ENCODE measurements at places on chromosomes 13 and 19.

DNA sequence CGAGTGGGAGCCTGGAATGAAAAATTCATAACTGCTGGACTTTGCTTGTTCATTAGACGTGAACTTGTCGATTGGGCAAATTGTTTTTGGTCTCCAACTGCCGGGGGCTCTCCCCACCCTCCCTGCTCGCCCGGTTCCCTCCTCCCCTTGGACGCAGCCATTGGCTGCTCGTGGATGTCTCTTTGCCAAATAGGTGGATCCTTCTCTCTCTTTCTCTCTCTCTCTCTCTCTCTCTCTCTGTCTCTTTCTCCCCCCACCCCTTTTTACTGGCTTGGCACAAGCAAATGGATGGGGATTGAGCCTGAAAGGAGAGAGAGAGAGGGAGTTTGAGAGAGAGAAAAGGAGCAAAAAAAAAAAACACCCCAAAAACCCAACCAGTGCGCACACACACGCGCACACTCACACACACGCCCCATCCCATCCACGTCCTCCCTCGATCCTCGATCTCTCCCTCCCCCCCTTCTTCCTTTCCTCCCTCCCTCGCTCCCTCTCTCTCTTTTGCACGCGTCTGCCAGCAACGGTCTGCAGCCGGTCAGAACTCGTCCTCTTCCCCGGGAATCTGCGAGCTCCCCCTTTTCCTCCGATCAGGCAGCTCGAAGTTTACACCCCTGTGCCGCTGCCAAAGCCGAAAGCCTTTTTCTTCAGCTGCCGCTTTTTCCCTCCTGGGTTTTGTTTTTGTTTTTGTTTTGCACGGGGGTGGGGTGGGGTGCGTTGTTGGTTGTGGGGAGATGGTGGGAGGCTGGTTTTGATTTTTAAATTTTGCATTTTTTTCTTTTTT, 27.8 kb downstream of the NFIX start:
- DNase-seq: peak; percentile 96

DNA sequence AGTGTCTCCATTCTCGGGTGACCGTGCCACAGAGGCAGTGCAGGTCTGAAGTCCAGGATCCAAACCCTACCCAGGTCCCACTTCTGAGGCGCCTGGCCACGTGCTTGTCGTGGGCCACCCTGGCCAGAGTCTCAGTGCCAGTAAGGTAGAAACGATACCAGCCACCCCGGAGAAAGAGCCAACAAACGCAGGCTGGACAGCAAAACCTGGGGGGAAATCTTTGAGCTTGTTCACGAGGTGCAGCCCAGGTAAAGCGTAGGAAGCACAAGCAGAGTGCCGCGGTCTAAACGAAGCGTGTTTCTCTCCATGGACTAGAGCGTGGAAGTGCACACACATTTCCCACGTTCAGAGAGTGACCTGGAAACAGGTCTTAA, 95.6 kb downstream of the ATP11A start:
- DNase-seq: no peak

DNA sequence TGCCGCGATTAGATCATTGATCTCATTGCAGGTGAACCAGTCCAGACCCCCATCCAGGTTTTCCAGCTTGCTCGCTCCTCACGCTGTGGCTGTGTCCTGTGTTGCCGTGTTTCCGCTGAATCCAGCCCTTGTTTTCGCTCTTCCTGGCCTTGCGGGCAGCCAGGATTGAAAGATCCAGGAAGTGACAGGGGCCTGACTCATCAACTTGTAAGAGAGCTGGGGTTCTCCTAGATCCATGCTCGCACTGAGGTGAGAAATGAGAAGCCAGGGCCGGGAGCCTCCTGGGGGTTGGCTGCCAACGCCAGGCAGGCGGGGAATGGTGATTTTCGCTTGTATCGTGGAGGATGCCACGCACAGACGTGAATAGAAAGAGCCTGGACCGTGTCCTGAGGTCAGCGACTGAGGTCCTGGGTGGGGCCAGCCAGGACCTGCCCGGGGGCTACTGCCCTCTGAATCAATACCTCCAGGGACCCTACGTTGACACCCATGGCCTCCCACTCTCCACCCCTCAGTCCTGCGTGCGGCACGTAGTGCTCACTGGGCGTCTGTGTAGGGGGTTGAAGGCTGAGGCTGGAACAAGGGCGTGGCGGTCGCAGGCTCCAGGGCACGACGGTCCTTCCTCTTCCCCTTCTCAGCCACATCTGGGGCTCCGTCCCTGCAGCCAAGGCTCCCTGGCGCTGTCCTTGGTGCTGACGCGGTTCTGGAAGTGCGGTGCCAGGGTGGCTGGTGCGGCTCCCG, 7.3 kb upstream of the PTPRH start:
- peak; percentile 99 for DNase-seq

GRCh38 chr19:48511800-48512503, at the start of gene LMTK3:
Gene LMTK3 (minus strand): TSS chr19:48511835. CDS start chr19:48511576, 259 bp downstream.
- peak; percentile 51 for DNase-seq

- DNase-seq: peak; percentile 90
Measured at GRCh38 chr13:65913173-65913572, 1317.0 kb downstream of the PCDH9 start.

DNA sequence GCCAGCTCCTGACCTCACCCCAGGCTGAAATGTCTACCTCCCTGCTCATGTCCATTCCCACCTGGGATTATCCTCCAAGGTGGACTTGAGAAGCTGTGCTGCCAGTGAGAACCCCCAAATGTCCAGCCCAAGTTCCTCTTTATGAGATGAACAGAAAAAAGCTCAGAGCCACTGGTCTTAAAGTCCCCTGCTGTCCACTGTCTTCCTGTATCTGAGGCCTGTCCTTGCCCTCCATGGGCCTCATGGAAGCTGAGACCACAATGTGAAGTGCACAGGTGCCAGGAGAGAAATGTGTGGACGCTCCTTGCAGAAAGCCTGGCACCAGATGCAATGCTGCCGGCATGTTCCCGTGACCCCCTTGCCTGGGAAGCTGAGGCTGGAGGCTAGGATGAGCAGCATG, 3.3 kb upstream of the AMER2 start:
- DNase-seq: no peak

DNA sequence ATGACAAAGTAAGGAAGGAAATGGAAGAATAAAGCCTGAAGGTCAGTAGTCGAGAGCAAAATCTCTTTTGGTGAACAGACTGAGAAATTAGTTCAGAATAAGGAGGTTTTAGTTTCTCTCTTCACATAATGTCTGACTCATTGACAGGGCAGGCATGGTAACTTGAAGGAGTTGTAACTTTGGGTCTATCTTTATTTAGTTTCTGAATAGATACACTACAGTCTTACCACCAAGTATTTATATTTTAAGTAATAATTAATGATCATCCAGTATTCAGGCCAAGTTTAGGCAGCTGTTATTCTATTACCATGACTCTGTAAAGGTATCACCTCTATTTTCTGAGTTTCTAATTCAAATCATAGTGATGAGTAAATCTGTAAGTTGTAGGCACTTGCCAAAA, 219.9 kb downstream of the SPRY2 start:
- DNase-seq: no peak

- peak; percentile 99 for DNase-seq
Measured at GRCh38 chr13:60590800-60591747, 194.1 kb downstream of the TDRD3 start.

- no peak for DNase-seq
Measured at GRCh38 chr13:77699059-77699680, 1.7 kb downstream of the SLAIN1 start.

DNA sequence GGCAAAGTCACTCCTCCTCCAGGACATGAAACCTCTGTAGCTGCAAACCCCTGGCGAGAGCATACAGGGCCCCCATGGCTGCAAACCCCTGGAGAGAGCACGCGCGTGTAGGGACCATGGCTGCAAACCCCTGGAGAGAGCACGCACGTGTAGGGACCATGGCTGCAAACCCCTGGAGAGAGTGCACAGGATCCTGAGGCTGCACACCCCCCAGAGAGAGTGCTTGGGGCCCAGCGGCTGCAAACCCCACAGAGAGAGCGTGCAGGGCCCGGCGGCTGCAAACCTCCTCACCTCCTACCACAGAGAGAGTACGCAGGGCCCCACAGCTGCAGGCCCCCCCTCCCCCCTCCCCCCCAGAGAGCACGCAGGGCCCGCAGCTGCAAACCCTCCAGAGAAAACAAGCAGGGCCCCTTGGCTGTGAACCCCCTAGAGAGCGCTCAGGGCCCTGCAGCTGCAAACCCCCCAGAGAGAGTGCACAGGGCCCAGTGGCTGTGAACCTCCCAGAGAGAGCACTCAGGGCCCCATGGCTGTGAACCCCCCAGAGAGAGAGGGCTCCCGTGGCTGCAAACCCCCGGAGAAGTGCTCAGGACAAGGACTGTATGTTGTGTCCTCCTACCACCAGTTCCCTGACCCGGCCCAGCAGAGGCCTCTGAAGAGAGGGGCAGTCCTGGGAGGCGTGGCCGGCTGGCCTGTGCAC, 7.3 kb downstream of the ADPRHL1 start:
- DNase-seq: no peak

- no peak for DNase-seq
Measured at GRCh38 chr19:46880431-46880830, 19.6 kb downstream of the ARHGAP35 start.

DNA sequence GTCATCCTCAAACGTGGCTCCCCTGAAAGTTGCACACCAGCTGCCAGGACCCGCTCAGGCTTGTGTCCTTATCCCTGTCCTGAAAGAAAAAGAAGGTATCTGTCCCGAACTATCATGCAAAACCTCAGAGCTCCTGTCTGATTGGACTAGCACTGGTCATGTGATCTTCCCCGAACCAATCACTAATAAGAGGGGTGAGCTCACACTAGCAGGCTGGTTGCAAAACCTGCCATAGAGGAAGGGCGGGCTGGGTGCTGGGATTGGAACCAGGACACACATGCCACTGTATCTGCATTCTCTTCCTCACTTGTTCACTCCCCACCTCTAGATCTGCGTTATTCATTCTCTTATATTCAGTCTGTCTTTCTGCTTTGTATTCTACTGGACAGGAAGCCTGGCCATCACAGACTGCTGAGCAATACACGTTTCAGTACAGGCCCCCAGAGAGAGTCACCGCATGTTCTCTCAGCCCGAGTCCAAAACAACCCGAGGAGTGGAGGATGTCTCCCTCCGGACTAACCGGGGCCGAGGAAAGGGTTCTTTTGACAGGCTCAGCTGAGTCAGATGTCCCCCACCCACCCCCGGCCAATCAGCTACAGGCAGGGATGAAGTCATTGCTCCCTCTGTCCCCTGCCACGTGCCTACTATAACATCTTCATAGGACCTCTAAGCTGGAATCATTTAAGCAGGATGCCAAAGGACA, 97.7 kb downstream of the SIPA1L3 start:
- DNase-seq: peak; percentile 97

DNA sequence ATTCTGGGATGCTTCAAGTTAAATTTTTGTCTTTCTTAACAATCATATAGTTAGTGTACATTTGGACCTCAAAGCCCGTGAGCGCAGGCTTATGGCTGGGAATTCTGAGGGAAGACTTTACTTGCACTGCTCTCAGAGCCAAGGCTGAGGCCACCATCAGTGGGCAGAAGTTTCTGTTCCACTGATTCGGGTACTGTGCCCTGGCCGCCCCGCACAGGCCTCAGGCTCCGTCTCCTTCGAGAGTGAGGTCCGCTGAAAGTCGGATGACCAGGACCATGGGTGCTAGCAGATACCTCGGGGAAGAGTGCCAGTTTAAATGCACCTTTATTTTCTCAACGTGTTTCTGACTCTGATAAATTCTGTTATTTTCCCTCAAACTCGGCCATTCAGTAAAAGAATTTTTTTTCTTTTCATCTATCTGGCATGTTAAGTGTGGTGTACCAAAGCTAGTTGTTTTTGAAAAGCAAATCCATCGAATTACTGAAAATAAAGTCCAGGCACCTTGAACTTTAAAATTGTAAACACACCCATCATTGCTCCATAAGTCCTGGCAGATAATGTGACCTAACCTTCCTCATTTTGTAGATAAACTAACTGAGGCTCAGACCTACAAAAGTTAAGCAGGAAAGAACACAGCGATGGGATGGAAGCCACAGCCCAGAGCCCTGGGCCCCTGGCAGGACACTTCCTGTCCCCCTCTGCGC, 126.7 kb downstream of the SOX1 start:
- DNase-seq: no peak

GRCh38 chr13:57063007-57063406, 77.7 kb upstream of the PRR20A start:
- no peak for DNase-seq

DNA sequence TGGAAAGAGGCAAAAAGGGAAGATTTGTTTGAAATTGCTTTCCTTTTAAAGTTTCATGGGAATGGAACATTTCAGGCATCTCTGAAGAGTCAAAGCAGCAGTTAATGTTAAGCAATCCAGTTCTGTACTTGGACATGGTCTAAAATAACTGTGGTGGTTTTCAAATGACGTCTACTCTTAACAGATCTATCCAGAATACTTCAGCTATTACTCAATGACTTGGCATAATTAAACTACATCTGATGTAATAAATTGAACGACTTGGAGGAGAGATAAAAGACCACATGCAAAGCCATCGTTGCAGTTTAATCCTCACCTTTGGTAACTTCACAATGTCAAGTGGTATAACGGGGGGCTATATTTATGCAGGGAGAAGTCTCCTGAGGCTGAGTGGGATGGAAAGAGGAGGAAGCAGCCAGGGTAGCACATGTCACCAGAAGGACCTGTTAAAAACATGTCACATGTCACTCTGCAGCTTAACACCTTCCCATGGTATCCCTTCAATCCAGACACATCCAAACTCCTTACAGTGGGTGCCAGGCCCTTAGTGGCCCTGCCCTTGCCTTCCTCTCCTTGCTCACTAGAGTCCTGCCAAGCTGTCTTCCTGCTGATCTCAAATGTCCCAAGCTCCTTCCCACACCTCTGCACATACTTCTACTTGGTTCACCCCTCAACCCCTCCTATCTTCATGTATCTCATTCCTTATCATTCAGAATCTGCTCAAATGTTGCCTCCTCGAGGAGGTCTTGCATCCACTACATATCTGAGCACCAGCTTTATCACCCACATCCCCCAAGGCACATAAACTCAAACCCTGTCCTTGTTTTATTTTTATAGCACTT, 327.8 kb downstream of the SUCLA2 start:
- peak; percentile 94 for DNase-seq

DNA sequence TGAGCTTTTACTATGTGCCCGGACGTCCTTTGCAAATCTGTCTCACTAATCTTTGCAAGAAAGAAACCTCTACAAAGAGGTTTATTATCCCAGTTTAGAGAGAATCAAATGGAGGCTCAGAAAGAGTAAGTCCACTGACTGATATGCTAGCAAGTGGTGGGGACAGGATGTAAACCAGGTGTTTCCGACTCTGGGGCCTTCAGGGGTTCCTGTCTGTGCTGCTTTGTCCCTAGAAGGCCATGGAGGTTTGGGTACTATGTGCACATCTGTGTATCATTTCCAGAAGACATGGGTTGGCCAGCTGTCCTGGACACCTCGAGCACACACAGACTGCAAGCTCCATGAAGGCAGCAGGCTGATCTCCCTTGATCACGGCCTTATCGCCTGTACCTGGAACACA, 1.2 kb upstream of the KPTN start:
- DNase-seq: no peak

- DNase-seq: no peak
Measured at GRCh38 chr19:919199-920050, 2.3 kb downstream of the KISS1R start.

GRCh38 chr19:31054430-31054829, 294.8 kb downstream of the TSHZ3 start:
- peak; percentile 79 for DNase-seq

DNA sequence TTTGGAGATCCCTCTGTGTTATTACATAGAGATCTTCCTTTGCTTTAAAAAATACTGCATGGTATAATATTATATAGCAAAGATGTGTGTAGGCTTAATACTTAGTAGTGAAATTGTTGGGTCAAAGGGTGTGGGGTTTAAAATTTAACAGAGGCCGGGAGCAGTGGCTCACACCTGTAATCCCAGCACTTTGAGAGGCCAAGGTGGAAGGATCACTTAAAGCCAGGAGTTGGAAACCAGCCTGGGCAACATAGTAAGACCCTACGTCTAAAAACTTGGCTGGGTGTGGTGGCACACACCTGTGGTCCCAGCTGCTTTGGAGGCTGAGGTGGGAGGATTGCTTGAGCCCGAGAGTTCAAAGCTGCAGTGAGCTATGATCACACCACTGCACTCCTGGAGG, 22.3 kb upstream of the CEBPA start:
- DNase-seq: no peak

Measured in fibroblast of upper back skin (primary cell).